ENCODE measurements at places on chromosomes 11 and 22.
A peak's percentile ranks its signal among the peaks of the same experiment; 100 is the strongest.

DNA sequence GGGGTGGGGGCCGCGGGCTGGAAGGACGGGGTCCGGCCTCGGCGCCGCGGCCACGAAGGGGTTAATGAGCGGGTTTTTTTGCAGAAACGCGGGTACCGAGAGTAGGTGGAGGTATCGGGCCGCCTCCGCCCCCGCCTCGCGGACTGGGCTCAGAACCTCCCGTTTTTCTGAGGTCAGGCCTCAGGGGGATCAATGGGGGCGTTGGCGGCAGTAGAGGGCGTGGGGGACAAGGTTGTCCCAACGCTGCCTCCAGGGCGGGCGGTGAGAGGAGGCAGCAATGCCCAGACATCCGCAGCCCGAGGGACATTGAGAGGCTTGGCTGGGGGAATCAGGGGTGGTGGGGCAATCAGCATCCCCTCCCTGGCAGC, 34.8 kb upstream of the PRODH start:
- DNase-seq = no peak

GRCh38 chr22:29654882-29655281, 51.4 kb downstream of the NF2 start:
- DNase-seq = no peak

- no peak for DNase-seq
Observed at GRCh38 chr22:40687706-40688105, 8.4 kb downstream of the MCHR1 start.

- peak; percentile 7 for DNase-seq
Observed at GRCh38 chr11:272195-272930, 5.8 kb upstream of the NLRP6 start.

- DNase-seq = peak; percentile 26
Observed at GRCh38 chr11:105609341-105609781, 512 bp upstream of the GRIA4 start.

DNA sequence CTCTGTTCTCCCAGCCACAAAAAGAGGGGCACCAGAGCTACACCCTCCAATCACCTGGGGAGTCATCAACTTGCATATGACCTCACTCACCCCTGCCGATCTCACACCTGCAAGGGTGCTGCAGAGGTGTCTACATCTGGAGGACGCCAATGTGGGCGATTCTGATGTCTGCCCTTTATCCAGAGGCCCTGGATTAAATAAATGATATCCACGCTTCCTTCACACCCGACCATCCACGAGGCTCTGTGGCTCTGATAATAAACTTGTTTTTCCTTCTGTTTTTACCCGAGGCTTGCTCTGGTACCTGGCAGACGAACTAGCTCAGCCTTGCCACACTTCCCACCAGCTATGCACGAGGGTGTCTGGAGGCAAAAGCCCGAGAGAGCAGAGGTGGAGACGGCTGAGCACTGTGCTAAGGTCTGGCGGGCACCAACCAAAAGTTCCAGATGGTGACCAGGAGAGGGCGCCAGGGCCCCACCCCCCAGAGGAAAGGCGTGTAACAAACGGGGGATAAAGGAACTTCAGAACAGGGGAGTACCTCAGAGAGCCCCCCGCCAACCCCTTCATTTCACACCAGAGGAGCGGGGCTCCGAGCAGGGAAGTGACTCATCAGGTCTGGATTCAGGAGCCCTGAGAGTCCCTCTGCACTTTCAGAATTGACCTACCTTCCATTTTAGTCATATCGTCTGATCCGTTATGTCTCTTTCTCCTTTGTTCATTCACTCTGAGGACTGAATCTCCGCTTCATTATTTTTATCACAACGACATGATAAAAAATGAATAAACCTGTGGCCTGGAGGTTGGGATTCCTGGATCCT, 13.5 kb downstream of the SCN3B start:
- peak; percentile 66 for DNase-seq

- DNase-seq = no peak
Observed at GRCh38 chr11:2574043-2574552, 125.7 kb downstream of the KCNQ1OT1 start.

GRCh38 chr11:45607995-45608394, 57.4 kb downstream of the CHST1 start:
- DNase-seq = no peak

- DNase-seq = no peak
Observed at GRCh38 chr11:42552786-42553185, 759.0 kb upstream of the API5 start.

- no peak for DNase-seq
Observed at GRCh38 chr11:41081756-41082285, 377.6 kb downstream of the LRRC4C start.

DNA sequence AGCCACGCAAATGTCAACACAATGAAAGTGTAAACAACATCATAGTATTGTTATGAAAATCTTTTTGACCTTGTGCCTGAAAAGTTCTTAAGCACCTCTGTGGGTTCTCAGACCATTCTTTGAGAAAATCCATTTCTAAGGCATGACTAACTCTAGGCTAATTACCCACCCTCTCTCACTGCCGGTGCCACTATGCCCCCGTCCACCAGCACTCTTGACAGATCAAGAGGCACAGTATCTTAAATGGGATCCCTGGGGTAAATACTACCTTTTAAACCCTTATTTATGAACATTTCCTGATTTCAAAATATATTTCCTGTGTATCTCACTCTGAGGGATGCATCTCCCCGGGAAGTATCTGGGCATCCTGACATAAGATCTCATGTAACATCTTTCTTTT, 607.5 kb downstream of the METTL15 start:
- DNase-seq = no peak

DNA sequence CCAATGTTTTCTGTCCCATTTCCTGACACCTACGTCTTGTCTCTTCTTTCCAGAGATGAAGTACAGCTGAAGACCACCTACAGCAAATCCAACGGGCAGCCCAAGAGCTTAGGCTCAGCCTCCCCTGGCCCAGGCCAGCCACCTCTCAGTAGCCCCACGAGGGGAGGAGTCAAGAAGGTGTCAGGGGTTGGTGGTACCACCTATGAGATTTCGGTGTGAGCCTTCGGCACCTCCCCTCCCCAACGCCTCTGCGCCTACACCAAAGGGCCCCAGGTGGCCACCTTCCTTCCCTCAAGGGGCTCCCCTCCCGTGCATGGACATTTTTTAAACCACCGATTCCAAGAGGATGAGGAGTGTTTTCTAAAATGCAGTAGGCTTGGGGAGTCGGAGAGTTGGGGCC, 12.2 kb downstream of the MED19 start:
- DNase-seq = no peak

DNA sequence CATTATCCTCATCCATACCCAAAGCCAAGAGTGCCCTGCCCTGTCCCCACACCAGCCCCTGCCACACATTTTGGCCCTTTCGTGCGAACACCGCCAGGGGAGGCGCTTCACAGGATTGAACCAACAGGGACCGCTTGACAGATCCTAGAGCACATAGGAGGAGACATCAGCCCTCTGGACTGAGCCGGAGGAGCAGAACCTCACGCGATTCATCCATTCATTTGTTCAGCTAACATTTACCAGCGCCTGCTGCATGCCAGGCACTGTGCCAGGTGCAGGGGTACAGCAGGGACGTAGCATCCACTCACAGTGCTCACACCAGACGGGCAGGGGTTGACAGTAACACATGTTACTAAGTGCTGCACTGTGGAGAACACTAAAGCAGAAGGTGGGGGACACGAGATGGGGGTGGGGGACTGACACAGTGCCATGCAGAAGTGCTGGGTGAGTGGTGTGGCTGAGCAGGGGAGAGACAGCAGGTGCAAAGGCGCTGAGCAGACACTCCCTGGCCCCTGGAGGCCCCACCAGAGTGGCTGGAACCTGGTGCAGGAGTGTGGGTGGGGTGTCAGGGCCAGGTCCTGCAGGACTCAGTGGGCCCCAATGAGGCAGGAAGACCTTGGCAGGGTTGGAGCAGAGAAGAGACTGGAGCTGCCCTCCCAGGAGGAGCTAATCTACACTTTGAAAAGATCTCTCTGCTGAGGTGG, 3.4 kb downstream of the GNAZ start:
- DNase-seq = no peak

DNA sequence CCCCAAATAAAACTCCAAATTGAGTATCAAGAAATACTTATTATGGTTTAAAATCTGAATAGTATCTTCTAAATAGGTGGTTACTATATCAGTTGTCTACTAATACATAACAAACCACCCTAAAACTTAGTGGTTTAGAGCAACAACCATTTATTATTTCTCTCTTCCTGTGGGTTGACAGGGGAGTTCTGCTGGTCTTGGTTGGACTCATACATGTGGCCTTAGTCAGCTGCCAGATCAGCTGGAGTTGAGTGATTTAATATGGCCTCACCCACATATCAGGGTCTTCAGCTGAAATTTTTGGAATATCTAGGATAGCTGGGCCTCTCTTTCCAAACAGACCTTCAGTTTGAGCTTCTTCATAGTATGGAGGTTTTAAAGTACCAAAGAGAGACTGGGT, 34.5 kb downstream of the C11orf65 start:
- no peak for DNase-seq

- no peak for DNase-seq
Observed at GRCh38 chr22:22038178-22038880, 55.7 kb upstream of the TOP3B start.

GRCh38 chr11:5809122-5809519, 397 bp downstream of the OR52N2 start:
- DNase-seq = peak; percentile 33
